ENCODE measurements at places on chromosomes 1 and 21.

DNA sequence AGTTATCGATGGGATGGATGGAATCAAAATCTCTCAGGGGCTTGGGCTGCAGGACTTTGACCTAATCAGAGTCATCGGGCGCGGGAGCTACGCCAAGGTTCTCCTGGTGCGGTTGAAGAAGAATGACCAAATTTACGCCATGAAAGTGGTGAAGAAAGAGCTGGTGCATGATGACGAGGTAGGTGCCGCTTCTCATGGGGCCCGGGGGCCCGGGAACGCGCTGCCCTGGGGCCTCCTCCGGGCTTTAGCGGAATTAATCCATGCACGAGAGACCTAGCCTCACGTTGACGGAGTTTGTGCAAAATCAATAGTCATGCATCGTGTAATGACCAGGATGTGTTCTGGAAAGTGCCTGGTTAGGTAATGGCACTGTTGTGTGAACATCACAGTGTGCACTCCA lies 43.8 kb downstream of the FAAP20 start:
- DNase-seq = no peak

DNA sequence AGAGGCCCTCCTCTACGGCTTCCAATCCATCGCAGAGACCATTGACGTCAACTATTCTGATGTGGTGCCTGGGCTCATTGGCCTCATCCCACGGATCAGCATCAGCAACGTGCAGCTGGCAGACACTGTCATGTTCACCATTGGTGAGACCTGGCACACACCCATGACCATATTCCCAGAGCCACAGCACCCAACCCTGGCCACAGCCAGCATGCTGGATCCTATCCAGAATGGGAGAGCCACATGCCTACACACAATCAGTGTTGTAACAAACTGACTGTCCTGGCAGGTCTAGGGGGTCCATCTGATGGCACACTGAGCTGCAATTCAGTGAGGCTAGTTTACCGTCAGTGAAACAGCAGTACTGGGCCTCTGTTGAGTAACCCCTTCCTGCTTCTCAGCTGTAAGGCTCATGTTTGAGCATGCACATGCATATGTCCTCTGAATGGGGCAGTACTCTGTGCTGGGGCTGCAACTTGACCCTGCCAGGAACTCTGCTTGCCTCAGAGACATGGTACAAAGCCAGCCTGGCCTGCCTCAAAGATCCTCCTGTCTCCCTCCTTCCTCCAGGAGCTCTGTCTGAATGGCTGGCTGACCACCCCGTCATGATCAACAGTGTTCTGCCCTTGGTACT lies 10.8 kb downstream of the IPO13 start:
- no peak for DNase-seq

GRCh38 chr21:45102391-45102932 lies 28.1 kb downstream of the ADARB1 start:
- DNase-seq = no peak

GRCh38 chr1:39091845-39092645 lies 65.9 kb downstream of the NDUFS5 start:
- no peak for DNase-seq

DNA sequence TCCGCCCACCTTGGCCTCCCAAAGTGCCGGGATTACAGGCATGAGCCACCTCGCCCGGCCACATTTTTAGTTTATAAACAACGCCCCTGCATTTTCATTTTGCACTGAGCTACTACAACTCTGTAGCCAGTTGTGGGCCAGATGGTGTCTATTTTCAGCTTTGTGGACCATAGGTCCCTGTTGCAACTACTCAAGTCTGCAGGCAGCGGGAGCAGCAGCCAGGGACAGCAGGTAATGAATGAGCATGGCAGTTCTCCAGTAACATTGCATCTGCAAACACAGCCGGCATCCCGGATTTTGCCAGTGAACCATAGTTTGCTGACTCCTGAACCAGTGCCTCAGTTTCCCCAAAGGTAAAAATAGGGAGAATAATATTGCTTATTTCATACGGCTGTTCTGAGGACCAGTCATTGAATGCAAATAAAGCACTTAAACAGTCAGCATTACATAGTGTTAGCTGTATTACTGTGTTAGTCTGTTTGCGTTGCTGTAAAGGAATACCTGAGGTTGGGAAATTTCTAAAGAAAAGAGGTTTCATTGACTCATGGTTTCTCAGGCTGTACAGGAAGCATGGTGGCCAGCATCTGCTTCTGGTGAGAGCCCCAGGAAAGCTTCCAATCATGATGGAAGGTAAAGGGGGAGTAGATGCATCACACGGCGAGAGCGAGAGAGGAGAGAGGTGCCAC lies 65.5 kb upstream of the SLC45A1 start:
- DNase-seq = no peak

DNA sequence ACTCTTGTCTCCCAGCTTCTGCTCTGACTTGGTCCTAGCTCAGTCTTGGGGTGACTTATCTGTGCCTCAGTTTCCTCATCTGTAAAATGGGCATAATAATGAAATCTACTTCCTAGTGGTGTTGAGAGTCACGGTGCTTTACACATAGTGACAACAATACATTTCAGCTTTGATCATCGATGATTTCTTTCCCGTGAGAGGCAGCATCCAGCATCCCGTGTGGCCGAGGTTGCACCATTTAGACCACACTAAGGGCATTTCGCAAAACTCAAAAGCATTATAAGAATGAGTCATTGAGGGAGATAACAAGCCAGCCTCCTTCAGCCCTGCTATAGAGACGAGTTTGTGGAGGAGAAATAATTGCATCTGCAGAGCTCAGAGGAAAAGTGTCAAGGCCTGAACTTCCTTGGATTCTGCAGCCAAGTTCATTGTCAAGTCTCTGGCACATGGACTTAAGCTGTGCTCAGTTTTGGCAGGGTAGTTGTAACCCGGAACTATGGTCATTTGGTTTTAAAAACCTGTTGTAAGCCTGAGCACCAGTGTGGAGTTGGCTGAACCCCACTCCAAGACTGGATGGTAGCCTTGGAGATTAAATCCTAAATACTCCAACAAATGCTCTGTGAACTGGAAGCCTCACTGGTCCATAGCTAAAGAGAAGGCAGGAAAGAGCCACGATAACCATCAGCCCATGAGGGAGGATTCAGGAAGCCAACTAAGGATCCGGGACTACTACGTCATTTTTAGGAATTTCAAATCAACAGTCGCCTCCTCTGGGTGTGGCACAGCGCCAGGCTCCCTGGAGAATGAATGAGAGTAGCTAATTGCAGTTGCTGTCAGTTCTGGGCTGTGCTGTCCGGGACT lies 64.2 kb downstream of the TCP10L start:
- DNase-seq = no peak

GRCh38 chr1:84027368-84027767 lies 28.4 kb upstream of the TTLL7 start:
- DNase-seq = no peak

DNA sequence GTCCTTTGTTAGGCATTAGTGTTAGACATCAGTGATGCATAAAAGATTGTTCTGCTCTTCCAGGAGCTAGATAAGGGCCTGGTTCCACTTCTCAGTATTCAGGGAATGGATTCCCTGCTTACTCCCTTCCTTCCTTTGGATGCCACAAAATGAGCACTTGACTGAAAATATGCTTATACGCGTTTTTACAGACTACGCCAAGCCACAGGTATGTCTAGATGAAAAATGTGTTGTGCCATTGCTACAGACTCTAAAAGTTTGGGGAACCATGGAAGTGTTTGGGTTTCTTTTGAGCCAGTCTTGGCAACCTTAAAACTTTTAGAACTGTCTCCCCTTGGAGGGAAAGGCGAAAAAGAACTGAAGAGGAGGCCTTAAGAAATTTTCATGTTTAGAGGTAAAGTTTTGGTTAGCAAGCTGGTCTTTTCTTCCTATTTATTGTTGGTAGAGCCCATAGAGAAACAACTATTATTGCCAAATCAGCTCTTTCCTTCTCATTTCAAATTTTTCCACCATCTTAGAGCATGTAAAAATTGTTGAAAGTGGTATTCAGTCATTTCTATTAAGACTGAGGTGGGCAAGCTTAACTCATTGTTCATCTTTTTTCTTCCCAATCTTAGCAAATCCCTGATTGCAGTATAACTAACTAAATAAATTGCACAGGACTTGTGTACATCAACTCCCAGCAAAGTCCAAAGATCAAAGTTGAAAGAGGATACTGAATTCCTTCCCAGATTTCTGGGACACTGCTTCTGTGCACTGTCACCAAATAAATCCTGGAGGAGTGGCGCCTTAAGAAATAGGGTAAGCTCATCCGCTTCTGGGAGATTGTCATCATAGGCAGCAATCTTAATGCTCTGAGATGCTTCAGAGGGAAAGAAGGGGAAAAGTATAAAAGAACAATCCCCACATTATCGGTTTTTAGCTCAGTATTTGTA lies 18.9 kb downstream of the FGGY start:
- DNase-seq = no peak

- DNase-seq = no peak
Observed at GRCh38 chr1:38059635-38060250, 13.2 kb upstream of the POU3F1 start.

DNA sequence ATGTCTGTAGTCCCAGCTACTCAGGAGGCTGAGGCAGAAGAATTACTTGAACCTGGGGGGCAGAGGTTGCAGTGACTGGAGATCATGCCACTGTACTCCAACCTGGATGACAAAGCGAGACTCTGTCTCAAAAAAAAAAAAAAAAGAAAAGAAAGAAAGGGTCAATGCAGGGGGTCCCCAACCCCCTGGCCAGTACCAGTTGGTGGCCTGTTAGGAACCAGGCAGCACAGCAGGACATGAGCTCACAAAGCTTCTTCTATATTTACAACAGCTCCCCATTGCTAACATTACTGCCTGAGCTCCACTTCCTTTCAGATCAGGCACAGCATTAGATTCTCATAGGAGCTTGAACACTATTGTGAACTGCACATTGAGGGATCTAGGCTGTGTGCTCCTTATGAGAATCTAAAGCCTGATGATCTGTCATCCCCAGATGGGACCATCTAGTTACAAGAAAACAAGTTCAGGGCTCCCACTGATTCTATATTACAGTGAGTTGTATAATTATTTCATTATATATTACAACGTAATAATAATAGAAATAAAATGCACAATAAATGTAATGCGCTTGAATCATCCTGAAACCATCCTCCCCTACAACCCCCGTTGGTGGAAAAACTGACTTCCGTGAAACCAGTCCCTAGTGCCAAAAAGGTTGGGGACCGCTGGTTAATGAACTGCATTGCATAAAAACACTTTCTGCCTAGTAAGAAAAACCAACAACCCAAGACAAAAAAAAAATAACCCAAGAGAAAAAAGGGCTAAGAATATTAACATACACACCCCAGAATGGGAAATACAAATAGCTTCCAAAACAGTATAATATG lies 2.8 kb downstream of the ZBTB8OS start:
- no peak for DNase-seq

- DNase-seq = no peak
Observed at GRCh38 chr1:206680279-206680678, 4.4 kb upstream of the MAPKAPK2 start.

- DNase-seq = no peak
Observed at GRCh38 chr1:52225174-52225573, 83.3 kb downstream of the ZFYVE9 start.

DNA sequence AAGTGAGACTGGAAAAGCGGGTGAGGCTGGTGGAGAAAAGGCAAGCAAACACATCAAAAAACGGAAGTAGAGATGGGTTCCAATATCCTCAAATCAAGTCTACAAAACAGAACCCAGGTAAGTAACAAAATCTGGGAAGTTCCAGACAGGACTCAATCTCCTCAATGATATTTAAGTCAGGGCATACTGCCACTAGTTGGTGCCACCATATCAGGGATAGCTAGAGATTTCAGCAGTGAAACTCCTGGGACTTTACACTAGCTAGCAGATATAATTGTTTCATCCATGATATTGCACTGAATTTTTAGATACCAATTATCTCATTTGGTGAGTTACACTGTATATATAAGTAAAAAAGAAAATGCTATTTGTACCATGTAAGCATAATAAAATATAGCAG lies 52.0 kb downstream of the EYA3 start:
- no peak for DNase-seq

DNA sequence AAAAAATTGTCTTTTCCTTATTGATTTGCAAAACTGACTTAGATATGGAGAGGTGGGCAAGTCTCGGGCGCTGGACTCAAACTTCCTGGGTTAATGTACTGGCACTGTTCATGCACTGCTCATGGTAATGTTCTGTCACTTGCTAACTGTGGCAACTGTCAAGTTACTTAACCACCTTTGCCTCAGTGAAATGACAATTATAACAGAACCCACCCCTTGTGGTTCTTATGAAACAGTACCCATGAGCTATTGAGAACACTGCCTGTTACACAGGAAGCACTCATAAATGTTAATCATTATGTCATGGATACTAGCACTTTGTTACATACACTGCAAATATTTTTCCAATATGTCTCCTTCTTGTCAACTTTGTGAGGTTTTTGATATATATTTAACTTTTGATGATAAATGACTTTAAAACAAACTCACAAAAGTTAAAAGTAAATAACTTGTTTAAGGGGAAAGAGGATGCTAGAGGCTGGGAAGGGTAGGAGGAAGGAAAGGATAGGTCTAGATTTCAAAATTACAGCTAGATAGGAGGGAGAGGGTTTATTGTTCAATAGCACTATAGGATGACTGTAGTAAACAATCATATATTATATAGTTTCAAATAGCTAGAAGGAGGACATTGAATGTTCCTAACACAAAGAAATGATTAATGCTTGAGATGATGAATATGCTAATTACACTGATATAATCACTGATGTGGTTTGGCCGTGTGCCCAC lies 342.5 kb downstream of the ADGRL2 start:
- DNase-seq = no peak

- DNase-seq = no peak
Observed at GRCh38 chr1:203049576-203050180, 23.4 kb downstream of the PPFIA4 start.

GRCh38 chr1:13540866-13541265 lies 27.1 kb upstream of the LRRC38 start:
- no peak for DNase-seq

GRCh38 chr1:59976194-59977074 lies 49.9 kb upstream of the CYP2J2 start:
- no peak for DNase-seq

DNA sequence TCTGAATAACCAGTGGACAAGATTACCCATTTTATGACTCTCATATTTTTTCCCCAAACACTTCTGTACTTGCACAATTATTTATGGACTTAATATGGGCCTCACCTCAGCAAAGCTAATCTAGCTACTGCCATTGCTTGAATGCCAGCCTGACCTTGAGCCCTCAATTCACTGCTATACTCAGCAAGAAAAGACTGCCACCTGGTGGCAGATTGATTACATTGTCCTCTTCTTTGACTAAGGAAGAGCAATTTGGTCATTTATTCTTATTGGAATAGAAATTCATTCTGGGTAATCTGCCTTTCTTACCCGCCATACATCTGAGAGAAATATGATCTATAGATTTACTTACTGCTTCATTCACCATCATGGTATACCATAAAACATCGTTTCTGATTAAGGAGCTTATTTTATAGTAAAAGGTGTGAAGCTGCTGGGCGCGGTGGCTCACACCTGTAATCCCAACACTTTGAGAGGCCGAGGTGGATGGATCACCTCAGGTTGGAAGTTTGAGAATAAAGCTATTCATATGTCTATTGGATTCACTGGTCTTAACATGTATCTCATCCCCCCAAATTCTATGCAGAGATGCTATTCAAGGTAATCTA lies 32.9 kb upstream of the DIPK1A start:
- peak; percentile 35 for DNase-seq

- DNase-seq = no peak
Observed at GRCh38 chr1:94314222-94314858, 77.0 kb upstream of the ARHGAP29 start.

- no peak for DNase-seq
Observed at GRCh38 chr21:29304597-29304996, 5.9 kb downstream of the BACH1 start.

- no peak for DNase-seq
Observed at GRCh38 chr1:47582891-47583608, 145.2 kb downstream of the FOXD2 start.
